ENCODE measurements at places on chromosomes 13 and 19.
A peak's percentile ranks its signal among the peaks of the same experiment; 100 is the strongest.

- DNase-seq: no peak
Measured at GRCh38 chr13:73440296-73440895, 381.6 kb downstream of the KLF5 start.

GRCh38 chr19:40549007-40549708 is 27.5 kb upstream of the SHKBP1 start:
- DNase-seq: peak; percentile 29

DNA sequence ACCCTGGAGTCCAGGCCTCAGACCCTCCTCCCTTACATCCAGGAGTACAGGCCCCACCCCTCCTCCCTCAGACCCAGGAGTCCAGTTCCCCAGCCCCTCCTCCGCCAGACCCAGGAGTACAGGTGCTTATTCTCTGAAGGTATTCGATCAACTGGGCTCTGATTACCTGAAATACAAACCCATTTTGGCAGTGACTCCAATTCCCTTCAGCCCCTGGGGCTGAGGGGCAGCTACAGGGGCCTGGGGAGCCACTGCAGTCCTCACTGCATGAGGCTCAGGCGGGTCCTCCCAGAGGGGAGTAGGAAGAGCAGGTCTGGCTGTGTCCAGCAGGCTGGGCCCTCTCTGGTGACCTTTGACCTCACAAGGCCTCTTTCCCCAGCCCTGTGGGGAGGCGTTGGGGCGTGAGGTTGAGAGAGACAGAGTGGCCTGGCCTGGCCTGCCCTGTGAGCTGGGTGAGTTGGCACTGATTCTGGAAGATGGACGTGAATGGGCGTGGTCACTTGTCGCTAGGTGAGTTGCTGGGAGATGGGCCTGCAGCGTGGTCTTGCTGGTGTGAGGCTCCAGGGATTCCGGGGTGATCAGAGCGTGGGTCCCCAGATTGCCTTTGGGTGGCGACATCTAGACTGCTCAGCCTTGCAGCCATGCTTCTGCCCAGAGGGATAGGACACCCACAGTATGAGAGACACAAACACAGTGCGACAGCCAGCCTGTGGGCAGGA is 3.1 kb downstream of the BCAT2 start:
- no peak for DNase-seq

- DNase-seq: no peak
Measured at GRCh38 chr13:100511466-100511865, 77.1 kb downstream of the GGACT start.

GRCh38 chr19:40084948-40085347 is 5.8 kb downstream of the ZNF780A start:
- DNase-seq: no peak

DNA sequence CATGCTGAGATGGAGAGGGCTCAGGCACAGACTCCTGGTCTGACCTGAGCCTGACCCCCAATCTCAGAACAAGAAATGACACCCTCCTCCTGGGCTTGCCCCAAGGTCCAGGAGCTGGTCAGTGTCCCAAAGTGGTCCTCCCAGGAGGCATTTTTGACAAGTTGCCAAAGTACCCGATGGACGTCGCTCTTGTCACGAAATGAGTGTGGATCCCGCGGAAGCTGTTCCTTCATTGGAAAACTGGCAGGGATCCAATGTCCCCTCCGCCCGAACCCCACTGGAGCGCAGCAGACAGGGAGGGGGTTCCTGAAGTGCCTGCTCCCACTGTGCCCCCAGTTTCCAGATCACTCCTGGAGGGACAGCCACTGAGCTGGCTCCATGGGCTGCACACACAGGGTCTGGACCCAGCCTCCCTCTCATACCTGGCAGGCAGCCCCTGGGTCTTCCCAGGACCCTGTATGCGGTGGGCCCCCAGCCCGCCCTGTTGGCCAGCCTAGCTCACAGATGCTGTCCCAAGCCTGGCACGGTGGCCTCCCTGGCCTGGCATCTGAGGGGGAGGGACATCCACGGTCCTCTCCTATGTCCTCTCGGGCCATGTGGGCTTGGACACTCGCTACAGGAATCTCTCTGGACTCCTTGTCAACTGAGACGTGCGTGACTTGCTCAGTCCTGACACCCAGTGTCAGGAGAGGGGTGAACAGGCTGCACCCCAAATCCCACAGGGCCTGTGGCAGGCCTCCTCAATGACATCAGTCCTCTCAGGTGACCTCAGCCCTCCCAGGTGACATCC is 12.8 kb upstream of the ZNF14 start:
- DNase-seq: no peak

DNA sequence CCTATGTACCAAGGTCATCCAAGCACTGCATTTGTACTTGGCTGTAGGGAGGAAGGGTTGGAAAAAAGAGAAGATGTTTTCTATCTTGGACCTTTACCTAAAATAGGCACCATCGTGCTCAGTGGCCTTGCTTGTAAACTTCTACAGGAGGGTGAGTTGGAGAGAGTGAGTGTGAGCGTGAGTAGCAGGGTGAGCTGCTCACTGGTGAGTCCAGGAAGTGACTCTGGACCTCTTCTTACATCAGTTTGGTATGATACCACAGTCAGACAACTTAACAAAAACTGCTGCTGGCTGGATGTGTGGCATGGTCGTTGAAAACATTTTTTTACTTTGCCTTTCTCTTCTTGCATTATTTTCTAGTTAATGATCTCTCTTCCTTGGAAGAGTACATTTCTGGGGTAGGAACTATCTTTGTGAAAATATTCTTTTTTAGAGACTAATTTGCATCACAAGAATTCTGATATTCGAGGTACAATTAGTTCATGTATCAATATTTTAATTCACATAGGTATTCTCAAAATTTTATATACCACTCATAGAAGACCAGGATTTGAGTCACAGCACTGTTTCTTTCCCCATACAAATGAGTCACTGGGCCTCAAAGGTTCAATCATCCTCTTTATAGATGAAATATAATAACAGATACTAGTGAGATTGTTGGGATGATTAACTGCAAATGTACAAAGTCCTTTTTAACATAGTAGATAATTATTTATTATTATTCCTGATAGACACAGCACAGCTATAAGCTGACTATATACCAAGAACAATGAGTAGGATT is 651 bp downstream of the SERPINE3 start:
- DNase-seq: no peak

- DNase-seq: peak; percentile 52
Measured at GRCh38 chr19:10543420-10544241, at the start of gene ATG4D. TSS of gene ATG4D (plus strand) at chr19:10543904. CDS start at chr19:10544091, 187 bp downstream.

DNA sequence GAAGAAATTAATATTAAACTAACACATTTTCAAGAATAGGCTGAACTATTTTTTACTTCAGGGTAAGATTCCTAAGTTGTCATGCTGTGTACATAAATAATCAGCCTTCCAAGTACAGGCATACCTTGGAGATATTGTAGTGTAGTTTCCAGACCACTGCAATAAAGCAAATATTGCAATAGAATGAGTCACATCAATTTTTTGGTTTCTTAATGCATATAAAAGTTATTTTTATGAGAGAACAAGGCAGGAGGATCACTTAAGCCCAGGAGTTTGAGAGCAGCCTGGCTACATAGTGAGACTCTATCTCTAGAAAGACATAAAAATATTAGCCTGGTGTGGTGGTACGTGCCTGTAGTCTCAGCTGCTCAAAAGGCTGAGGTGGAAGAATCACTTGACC is 511.5 kb downstream of the UQCRFS1 start:
- DNase-seq: no peak

DNA sequence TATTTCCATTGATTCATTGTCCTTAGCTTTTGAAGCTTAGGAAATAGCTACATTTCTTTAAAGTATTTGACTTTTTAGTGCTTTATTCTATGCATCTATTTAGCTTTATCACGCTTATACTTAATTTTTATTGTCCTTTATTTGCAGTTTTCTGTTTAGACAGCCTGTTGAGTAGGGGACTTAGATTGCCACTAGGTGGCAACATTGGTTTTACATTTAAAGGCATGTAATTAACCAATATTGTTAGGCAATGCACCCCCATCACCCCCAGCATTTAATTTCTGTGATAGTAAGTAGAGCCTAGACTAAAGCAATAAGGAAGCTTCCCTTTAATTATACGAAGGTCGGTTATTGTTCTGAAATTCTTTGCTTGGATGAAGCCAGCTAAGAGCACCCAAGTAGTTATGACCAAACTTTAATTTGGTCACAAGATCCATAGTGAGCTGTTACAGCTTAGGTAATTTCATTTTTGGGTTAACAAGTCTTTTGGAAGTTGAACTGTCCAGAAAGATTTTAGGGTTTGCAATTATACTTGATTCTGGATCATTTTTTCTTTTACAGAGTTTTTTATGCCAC is 36.5 kb downstream of the B3GLCT start:
- peak; percentile 10 for DNase-seq

GRCh38 chr19:46860846-46861690 is at the start of gene ARHGAP35:
TSS of gene ARHGAP35 (plus strand) at chr19:46860997. CDS start at chr19:46918676, 57,679 bp downstream.
- peak; percentile 48 for DNase-seq

GRCh38 chr19:7575434-7576040 is 20.1 kb upstream of the CAMSAP3 start:
- no peak for DNase-seq

GRCh38 chr19:46639358-46640182 is 3.6 kb upstream of the GNG8 start:
- DNase-seq: no peak

DNA sequence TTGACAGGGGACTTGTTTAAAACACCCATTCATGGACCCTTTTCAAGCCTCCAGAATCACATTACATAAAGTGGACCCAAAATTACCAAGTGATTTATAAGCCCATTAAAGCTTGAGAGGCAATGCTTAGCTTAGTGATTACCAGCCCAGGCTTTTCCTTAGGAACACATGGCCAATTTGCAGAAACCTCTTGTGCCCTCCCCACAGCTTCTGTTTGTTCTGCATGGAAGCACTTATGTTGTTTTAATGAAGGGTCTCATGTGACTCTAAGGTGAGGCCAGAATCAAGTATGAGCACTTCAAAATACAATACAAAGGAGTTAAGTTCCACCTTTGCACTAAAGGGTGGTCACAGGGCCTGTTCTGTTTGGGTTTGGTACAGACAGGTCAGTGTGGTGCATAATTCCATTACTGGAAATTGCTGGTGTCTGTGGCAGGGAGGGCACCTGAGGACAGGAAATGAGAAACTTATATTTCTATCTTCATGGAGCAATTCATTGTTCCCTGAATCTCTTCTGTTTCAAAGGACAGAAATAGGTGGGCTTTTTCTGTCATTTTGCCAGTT is 15.3 kb downstream of the ZNF486 start:
- DNase-seq: no peak

- no peak for DNase-seq
Measured at GRCh38 chr13:26834646-26835045, 74.1 kb upstream of the GPR12 start.

GRCh38 chr19:13884726-13885591 is 8.0 kb downstream of the NANOS3 start:
- no peak for DNase-seq

DNA sequence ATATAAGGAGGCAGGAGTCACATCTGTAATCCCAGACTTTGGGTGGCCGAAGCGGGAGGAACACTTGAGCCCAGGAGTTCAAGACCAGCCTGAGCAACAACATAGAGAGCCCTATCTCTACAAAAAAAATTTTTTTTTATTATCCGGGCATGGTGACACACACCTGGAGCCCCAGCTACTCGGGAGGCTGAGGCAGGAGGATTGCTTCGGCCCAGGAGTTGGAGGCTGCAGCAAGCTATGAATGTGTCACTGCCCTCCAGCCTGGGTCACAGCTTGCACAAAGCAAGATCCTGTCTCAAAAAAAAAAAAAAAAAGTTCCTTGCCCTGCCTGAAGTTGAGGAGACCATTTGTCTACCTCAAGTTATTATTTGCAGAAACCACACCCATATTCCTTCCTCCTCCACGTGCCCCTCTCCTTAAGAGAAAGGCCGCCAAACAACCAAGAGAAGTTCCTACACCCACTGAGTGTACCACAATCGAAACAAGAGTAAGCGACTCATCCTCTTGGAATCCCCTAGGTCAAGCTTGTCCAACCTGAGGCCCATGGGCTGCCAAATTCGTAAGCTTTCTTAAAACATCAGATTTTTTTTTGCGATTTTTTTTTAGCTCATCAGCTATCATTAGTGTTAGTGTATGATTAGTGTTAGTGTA is 2.2 kb downstream of the ABCC4 start:
- no peak for DNase-seq

DNA sequence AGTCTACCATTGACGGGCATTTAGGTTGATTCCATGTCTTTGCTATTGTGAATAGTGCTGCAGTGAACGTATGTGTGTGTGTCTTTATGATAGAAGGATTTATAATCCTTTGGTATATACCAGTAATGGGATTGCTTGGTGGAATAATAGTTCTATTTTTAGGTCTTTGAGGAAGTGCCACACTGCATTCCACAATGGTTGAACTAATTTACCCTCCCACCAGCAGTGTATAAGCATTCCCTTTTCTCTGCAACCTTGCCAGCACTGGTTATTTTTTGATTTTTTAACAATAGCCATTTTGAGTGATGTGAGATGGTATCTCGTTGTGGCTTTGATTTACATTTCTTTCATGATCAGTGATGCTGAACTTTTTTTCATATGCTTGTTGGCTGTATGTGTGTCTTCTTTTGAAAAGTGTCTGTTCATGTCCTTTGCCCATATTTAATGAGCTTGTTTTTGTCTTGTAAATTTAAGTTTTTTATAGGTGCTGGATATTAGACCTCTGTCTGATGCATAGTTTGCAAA is 37.5 kb downstream of the RFC3 start:
- no peak for DNase-seq

DNA sequence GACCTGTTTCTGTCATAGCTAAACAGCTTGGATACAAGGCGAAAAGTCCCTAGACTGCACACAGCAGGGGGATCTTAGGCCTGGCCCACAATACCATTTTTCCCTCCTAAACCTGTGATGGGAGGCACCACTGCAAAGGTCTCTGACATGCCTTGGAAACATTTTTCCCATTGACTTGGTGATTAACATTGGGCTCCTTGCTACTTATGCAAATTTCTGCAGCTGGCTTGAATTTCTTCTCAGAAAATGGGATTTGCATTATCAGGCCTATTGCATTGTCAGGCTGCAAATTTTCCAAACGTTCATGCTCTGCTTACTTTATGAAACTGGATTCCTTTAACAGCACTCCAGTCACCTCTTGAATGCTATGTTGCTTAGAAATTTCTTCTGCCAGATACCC is 136.2 kb upstream of the TSHZ3 start:
- DNase-seq: no peak

- DNase-seq: no peak
Measured at GRCh38 chr13:105602956-105603670, 932.3 kb downstream of the EFNB2 start.

- no peak for DNase-seq
Measured at GRCh38 chr13:94413598-94413944, 65.9 kb downstream of the DCT start.

DNA sequence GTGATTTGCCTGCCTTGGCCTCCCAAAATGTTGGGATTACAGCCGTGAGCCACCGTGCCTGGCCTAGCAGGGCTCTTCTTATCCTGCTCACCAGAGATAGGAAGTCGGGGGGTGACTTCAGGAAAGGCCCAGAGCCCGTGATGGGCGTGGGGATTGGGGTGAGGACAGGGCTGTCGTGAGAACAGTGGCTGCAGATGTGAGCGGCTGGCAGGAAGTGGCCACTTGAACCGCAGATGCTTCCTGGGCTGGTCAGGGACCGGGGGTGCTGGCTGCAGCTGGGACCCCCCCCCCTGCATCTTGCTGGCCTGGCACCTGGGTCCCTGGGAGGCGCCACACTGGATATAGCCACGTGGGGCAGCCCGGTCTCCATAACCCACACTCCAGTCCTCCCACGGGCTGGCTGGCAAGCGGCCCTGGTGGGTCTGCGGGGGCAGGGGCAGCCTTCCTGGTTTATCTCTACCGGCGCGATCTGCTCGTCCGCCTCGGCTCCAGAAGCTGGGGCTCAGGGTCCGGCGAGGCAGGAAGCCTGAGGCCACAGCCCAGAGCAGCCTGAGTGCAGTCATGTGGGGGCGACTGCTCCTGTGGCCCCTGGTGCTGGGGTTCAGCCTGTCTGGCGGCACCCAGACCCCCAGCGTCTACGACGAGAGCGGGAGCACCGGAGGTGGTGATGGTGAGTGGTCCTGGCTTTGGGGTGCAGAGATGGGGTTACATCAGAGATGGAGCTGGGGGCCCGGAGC is at the start of gene F2RL3:
F2RL3 (plus strand) TSS at position 371 of the 737 bp plus-strand sequence; CDS start at position 562, 191 bp downstream.
- peak; percentile 40 for DNase-seq
